ENCODE measurements at places on chromosomes 6 and 20.
A peak's percentile ranks its signal among the peaks of the same experiment; 100 is the strongest.

DNA sequence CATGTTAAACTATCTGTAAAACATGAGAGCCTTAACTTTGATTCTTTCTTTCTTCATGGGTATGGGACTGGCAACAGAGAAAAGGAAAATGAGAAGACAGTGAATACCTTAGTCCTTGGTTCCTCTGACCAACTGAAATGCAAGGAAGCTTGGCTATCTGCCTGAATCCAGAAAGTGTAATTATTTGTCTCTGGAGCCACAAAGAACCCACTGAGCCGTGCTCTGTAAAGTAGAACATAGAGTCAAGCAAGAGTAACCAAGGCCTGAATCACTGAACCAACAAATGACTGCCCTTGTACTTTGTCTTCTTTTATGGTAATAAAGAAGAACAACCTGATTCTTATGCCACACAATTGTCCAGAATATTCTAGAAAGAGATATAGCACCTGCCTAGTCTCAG is 27.6 kb downstream of the PKHD1 start:
- DNase-seq: no peak

GRCh38 chr6:159169557-159170332 is 545 bp downstream of the FNDC1 start:
- DNase-seq: peak; percentile 19

DNA sequence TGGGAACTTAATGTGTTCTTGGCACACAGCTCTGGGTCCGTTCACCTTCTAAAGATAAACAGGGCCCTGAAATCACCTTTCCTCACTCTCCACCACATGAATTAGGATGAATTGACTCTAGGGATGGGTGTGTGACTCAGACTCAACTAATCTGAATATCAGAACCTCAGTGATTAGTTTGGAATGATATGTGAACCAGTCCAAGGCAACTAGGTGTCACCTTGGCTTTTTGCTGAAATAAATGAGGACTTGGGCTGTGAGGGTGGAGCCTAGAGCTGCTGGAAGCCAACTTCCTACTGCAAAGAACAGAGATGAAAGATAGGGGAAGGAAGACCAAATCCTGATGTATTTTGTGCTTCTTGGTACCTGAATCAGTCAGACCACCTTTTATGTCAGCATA is 132.0 kb upstream of the RNF24 start:
- no peak for DNase-seq

GRCh38 chr6:41489120-41489851 is 56.9 kb upstream of the FOXP4 start:
- DNase-seq: no peak

- DNase-seq: no peak
Observed at GRCh38 chr6:29728173-29728874, 5.1 kb downstream of the HLA-F start.

DNA sequence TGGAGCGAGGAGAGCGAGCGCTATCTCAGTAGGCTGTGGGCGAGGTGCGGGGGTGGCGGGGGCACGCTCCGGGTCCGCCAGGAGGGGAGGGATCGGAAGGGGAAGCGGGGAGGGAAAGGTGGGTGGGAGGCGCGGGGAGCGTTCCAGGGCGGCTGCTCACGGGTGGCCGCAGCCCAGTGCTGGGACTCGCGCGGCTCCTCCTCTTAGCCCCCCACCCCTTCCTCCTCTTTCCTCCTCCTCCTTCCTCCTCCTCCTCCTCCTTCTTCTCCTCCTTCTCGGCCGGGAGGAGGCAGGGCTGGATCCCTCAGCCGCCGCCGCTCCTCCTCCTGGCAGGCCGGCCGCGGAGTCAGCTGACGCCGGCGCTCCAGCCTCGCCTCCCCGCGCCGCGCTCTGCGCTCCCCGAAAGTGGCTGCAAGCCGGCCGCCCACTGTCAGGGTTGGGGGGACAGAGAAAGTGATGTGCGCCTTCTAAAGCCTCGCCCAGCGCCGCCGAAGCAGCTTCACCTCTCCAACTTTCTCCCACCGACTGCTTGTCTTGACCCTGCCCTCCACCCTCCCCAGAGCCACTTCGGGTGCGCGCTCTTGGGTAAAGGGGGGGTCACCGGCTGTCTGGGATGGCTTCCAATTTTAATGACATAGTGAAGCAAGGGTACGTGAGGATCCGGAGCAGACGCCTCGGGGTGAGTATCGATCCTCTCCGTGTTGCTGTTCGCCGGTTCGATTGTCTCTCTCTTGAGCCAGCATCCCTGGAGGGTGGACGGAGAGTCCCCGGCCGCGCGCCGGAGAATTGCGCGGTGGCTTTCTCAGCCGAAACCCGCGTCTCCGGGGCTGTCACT is at the start of gene DOK5:
Gene DOK5, plus strand, starts transcription at position 260 of the 835 bp plus-strand sequence. Its CDS starts 354 bp downstream, at position 614.
- DNase-seq: no peak

DNA sequence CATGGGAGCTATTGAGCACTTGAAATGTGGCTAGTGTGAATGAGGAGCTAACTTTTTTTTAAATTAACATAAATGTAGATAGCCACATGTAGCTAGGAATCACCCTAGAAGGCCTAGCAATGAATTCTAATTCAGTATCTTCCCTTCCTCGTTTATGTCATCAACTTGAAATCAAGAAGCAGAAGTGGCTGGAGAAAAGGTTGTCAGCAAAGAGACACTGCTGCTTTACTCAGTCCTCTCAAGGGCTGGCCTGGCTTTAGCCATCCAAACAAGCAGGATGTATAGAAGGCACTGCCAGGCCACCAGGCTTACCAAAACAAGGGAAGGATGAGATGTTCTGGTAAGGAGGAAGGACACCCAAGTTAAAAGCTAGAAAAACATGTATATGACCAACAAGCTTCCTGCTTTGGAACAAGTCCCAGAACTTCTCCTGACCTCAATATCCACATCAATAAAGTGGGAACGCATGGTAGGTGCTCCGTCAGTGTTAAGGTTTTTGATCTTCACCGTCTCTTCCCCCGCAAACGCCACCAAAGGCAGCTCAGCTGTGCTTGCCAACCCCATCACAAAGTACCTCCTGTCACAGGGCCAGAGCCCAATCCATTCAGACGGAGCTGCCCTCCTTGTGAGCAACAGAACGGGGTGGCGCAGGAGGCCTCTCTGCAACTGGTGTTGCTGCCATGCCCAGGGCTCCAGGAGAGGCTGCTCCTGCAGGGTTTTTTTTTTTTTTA is 235.8 kb upstream of the RIN2 start:
- no peak for DNase-seq

- no peak for DNase-seq
Observed at GRCh38 chr20:17822039-17822438, 122.3 kb downstream of the BANF2 start.

DNA sequence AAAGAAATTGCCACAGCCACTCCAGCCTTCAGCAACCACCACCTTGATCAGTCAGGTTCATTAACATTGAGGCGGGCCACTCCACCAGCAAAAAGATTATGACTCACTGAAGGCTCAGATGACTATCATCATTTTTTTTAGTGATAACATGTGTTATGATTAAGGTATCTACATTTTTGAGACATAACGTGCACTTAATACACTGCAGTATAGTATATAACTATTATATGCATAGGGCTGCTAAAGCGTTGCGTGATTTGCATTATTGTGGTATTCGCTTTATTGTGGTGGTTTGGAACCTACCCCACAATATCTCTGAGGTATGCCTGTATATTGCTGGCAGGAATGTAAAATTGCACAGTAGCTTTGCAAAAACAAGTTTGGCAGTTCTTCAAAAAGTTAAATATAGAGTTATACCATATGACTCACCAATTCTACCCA is 6.8 kb upstream of the RIPK1 start:
- no peak for DNase-seq

- no peak for DNase-seq
Observed at GRCh38 chr20:57167971-57168701, 98.3 kb downstream of the BMP7 start.

GRCh38 chr20:44644667-44645131 is 6.8 kb downstream of the ADA start:
- peak; percentile 55 for DNase-seq

DNA sequence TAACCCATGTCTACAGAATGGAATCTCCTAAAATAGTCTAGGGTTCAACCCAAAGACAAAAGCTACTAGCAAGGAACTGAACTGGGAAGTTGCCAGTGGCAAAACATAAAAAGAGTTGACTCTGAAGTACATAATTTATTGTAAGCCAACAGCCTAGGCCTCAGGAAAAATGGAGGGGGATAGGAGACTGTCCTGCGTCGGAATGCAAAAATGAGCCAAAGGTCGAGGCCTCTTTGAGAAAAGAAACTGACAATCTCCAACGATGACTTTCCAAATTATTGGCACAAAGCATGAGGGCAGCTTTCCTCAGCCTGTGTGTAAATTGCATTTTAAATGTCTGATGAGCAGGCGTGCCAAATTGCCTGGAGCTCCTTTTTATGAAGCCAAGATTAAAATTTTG is 2.1 kb downstream of the COL12A1 start:
- no peak for DNase-seq

DNA sequence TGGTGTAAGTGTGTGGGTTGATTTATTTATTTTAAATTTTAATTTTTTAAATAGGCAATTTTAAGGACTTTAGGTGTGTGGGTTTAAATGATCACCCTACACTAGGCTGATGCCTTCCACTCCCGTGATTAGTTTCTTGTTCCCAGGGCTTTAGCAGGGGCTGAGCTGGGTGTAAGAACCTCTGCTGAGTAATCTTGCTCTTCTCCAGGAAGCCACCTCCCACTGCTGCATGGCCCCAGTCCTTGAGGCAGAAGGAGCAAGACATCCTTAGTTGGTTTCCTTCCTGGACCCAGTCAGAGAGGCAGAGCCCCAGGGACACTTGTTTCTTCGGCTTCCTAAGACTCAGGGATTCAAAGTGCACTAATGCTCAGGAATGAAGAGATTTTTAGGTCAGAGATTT is 19.8 kb upstream of the CDC5L start:
- no peak for DNase-seq

DNA sequence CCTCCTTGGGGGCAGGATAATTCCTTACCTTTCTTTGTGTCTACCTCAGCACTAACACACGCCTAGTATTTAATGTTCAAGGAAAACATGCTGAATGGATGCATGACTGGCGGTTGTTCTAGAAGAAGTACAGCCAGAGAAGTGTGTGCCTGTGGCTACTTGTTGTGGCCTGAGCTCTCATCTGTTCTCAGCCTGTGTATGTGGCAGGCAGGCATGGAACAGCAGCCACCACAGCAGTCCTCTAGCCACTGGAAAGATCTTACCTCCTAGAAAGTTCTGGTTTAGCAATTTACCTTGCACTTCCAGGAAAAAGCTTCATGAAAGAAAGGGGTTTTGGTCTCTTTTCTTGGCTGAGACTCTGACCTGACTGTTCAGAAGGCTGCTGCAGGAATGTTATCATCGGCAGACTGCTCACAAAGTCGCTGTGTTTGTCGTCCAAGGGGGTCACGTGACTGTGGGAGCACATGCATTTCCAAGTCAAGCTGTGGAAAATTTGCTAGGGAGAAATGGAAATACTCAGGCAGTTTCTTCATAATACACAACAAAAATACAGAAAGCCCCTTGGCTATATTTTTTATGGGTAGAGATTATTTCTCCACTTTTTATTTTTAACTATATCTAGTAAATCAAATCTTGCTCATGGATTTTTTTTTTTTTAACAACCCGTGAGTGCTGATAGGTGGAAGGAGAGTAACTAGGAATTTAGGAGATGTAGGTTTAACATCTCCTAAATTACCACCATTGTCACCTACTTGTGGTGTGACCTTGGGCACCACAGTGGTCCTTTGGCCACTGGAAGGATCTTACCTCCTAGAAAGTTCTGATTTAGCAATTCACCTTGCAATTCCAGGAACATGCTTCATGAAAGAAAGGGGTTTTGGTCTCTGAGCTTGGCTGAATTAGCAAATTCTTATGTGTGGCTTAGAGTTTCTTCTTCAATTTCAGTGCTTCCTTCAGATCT is 110.8 kb upstream of the GPR6 start:
- DNase-seq: no peak

- DNase-seq: no peak
Observed at GRCh38 chr6:134740027-134740373, 209.9 kb downstream of the ALDH8A1 start.

DNA sequence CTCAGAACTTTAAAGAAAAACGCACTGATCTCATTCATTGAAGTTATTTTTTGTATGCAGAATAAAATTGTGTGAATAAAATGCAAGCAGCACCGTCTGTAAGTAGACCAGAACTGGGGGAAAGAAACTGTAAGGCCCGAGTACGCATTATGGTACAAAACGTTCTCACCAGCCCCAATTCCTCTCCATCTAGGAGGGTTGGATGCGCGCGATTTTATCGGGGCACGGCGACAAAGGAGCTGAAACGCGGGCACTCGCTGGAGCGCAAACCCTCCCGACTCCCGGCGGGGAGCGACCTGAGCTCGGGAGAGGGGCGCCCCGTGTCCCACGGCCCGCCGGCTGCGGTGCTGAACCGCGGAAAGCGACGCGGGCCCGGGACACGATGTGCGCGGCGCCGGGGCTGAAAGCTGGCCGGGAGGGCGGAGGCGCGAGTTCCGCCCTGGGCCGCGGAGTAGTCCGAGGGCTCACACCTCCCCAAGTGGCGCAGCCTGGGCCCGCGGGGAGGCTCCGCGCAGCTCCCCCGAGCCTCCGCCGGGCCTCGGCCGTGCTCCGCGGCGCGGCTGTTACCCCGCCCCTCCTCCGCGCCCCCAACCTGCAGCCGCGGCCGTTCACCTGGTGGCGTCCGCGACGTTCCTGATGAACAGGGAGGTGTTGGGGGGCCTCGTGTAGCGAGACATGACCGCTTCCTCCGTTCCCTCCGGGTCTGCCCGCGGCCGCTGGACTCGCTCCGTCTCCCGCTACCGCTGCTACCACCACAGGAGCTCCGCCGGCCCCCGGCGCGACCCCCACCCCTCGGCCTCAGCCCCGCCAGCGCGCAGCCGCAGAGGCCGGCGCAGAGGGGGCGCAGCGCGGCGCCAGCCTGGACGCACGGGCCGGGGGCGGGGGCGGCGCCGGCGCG is at the start of gene SRSF12:
Gene SRSF12, minus strand, starts transcription at position 861 of the 898 bp plus-strand sequence. Its CDS starts 184 bp downstream, at position 677.
- peak; percentile 54 for DNase-seq

- no peak for DNase-seq
Observed at GRCh38 chr6:157046776-157047175, 269.6 kb downstream of the ARID1B start.

DNA sequence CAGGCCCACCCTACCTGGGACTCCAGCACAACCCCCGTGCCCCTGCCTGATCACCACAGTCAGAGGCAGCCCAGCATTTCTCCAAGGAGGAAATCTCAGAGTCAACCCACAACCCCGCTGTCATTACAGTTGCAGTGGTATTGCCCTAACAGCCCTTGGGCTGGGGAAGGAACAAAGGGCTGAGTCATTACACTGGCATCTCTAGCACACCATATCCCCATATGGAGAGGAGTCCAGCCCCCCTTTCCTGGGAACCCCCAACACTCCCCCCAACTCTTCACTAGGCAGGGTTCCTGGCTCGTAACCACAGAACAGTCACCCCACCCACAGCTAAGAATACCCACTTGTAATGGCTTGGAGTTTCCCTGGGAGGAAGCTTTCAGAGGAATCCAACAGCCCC is 149.4 kb upstream of the OGFRL1 start:
- no peak for DNase-seq

GRCh38 chr6:187210-187861 is 105.0 kb upstream of the DUSP22 start:
- DNase-seq: no peak

Data from activated T-cell treated with anti-CD3 and anti-CD28 coated beads, Interleukin-2, amount 50 U/mL, for 1 hour (primary cell).